ENCODE measurements at places on chromosomes 2 and 18.

DNA sequence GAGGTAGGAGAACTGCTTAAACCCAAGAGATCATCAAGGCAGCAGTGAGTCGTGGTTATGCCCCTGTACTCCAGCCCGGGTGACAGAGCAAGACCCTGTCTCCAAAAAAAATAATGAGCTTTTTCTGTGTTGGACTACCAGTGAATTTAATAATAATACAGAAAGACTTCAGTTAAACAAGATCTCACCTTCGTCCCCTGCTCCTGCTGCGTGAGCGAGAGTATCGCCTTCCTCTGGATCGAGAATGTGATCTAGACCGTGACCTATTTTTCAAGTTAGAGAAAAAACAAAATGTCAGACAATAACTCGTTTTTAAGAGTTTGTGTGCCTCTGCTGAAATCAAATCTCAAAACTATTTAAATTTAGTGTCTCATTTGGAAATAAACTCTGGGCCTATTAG is 2.8 kb downstream of the SRSF7 start:
- no peak for DNase-seq

GRCh38 chr18:49650426-49650891 is 88.6 kb downstream of the LIPG start:
- no peak for DNase-seq

GRCh38 chr2:194383401-194383800 is 1273.6 kb upstream of the SLC39A10 start:
- no peak for DNase-seq

GRCh38 chr2:16645775-16646559 is 19.7 kb downstream of the CYRIA start:
- DNase-seq = no peak

DNA sequence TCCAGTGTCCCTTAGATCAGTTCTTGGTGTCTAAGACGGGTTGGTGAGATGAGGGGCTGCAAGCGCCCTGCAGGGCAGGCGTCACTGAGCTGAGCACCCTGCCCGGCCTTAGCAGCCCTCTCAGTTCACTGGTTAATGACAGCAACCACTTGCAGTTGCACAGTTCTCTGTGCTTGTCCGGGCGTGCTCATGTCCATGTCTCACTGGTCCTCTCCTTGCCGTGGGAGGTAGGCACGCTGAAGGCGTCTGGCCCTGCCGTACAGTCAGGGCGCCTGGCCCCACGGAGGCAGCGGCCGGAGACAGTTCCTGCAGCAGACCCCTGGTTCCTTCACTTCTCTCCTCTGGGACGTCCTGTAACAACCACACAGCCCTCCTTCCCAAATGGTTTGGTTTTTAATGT is 75.3 kb downstream of the ARHGEF4 start:
- DNase-seq = no peak

DNA sequence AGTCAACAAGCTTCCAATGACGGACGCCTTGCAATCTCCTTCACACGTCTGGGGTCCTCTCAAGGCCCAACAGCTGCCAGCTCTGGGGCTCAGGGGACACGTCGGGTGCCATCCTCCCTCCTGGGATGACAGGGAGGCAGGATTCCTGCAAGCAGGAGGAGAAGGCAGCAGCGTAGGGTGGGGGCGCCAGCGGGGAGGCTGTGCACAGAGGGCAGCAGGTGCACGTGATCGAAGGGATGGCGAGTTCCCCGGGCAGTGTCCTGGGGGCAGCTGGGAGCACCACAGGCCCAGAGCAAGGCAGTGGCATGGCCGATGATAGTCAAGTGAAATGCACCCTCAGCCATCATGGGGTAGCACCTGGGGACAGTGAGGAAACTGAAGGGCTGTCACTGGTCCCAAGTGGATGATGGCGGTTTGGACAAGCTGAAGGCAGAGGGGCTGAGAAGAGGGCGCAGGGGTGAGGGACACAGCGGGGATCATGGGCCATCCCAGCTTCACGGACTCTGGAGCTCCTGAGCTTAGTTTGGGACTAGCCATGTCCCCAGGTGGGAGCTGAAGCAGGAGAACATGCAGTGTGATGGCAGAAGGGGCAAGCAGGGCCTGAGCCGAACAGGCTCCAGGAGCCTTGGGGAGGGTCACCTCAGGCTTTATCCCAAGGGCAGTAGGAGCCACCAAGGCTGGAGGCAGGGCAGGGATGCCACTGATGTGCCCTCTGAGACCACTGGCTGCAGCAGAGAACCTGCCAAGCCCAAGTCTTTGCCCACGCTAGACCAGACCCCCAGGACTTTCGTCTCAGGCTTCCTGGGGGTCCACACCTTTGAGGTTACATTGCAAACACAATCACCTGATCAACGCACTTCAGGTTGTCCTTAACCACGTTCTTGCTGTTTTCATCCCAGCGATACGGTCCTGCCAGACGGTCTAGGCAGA is 16.3 kb upstream of the SNED1 start:
- no peak for DNase-seq

DNA sequence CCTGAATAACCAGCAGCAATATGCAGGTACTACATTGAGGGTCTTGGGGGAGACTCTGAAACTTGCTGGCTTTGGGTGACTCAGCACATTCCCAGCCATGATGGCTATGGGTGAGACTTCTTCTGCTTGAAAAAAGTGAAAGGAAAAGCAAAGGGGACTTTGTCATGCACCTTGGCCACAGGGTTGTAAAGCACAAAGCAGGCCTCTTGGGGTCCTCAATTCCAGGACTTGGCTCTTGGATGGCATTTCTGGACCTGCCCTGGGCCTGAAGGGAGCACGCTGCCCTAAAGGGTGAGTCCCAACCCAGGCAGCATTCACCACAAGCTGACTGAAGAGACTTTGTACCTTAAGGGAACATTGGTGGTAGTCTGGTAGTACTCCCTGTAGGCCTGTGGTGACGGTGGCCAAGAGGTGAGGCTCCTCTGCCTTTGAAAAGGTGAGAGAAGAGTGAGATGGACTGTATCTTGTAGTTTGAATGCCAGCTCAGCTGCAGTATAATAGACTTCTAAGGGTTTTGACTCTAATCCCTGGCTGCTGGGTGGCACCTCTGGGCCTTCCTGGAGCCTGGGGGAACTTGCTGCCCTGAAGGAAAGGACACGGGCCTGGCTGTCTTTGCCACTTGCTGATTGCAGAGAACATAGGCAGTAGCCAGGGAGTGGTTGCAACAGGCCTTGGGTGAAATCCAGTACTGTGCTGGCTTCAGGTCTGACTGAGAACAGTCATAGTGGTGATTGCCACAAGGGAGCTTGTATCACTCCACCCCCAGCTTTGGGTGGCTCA is 36.5 kb upstream of the CYTIP start:
- DNase-seq = peak; percentile 50

DNA sequence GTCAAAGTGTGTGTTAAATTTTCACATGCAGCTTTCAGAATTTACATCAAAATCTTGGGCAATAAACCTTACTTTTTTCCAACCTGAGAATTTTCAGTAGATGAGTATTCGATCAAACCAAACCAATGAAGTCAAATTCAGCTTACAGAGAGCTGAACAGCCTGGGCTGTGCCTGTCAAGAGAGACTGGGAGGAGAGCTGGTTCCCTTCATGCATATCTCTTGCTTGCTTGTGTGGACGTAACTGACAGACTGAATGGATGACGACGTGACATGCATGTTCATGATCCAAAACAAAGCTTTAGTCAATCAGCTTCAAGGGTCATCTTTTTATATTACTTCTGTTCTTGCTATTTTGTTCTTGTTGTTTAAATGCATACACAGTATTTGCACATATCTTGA is 145.2 kb downstream of the GALNT3 start:
- no peak for DNase-seq

GRCh38 chr2:61558160-61558559 is 20.0 kb upstream of the XPO1 start:
- DNase-seq = no peak

- no peak for DNase-seq
Observed at GRCh38 chr2:187920511-187920910, 366.3 kb upstream of the TFPI start.

GRCh38 chr18:7417727-7418126 is 149.4 kb upstream of the PTPRM start:
- no peak for DNase-seq

GRCh38 chr2:26300234-26300925 is 45.6 kb upstream of the SELENOI start:
- no peak for DNase-seq

DNA sequence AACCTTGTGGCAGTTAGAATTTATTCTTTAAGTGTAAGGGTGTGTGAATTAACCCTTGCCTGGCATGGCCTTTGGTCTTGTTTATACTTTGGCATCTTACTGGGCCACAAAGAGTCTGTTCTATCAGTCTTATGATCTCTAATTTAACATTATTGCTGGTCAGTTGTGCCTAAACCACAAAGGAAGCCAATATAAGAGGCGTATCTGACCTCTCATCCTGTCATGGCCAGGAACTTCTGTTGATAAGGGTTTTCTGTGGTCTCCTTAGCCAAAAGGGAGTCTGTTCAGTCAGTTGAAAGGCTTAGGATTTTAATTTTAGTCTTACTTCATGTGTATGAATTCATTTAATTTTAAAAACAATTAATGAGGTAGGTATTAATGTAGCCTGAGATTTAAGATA is 127.2 kb downstream of the LRRTM4 start:
- no peak for DNase-seq

DNA sequence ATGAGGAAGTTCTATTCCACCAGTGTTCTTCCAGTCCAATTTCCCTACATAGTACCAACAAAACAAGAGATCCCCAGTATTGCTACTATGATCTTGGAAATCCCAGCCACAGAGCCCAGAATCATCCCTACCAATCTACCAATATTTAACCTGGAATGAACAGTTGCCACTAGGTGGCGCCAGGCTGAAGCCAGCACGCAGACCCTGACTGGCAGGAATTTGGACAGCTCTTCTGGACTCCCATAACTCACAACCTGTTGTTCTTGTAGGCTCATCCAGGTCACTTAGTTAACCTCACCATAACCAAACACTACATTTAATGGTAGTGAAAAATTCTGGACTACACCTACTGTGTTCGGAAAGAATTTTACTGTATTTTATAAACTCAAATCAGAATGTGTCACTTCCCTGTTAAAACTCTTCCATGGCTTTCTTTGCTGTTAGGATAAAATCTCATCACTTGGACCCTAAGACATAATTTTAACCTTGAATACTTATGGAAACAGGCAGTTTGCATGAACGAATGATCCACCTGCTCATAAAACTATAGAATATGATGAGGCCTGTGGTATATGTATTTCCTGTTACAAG is 59.8 kb upstream of the SLC38A11 start:
- DNase-seq = peak; percentile 26

- DNase-seq = peak; percentile 26
Observed at GRCh38 chr18:5294457-5295230, 882 bp downstream of the ZBTB14 start.

GRCh38 chr18:9608728-9609127 is 5.6 kb downstream of the PPP4R1 start:
- no peak for DNase-seq
